ENCODE measurements at places on chromosomes 12 and 14. TPM values are rescaled to one million over a fixed set of nuclear protein-coding genes. Genes with fewer than 3 reads are reported as not detected.

DNA sequence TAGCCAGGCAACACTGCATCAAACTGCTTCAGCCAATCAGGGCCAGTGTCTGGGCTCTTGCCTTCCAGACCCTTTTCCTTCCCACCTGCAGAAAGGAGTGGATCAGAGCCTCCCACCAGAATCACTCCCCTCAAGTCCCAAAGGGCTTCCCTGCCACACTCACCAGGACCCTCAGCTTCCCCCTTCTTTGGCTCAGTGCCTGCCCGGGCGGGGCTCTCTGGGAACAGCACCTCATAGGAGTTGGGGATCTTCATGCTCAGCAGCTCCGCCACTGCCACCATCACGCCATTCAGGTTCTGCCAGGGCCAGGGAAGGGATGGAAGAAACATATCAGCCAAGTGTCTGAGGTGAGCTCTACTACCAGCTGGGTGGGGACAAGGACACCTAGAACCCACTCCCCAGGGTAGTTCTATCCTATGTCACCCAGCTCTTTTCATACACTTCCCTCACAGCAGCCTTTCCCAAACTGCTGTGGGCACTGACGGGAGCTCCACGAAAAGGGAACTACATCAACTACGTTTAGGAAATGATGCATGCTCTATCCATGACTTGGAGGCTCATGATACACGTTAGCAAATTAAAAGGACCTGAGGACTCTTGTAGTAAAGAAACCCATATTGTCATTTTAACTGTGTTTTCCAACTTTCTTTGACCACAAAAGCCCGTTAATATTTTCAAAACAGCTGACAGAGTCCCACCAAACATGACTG, 9.4 kb upstream of the PRKAG1 start:
- no peaks in the 10 kb centered on the region for H3K4me1 ChIP-seq
- peaks cover 85% of the 10 kb centered on the region for H3K36me3 ChIP-seq
- no peak overlapping the region for H3K27ac ChIP-seq
- DNase-seq = no peak
- H3K4me3 ChIP-seq = no peak overlapping the region

- no peaks in the 10 kb centered on the region for H3K4me1 ChIP-seq
- no peak for DNase-seq
- no peak overlapping the region for H3K27ac ChIP-seq
Observed at GRCh38 chr14:96911499-96912149, 114.4 kb downstream of the VRK1 start.

DNA sequence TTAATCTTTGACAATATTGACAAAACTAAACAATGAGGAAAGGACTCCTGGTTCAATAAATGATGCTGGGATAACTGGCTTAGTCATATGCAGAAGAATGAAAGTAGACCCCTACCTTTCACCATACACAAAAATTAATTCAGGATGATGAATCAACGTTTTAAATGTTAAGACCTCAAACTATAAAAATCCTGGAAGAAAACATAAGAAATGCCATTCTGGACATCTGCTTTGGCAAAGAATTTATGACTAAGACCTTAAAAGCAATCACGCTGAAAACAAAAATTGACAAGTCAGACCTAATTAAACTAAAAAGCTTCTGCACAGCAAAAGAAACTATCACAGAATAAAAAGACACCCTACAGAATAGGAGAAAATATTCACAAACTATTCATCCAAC, 97.4 kb downstream of the LMNTD1 start:
- H3K27ac ChIP-seq = no peak overlapping the region
- H3K36me3 ChIP-seq = no peaks in the 10 kb centered on the region
- no peaks in the 10 kb centered on the region for H3K27me3 ChIP-seq
- no peak overlapping the region for H3K4me3 ChIP-seq

GRCh38 chr12:107130830-107131611, 37.7 kb upstream of the CRY1 start:
- H3K4me1 ChIP-seq = peaks cover 5% of the 10 kb centered on the region
- DNase-seq = no peak
- H3K4me3 ChIP-seq = no peak overlapping the region
- no peak overlapping the region for H3K27ac ChIP-seq

DNA sequence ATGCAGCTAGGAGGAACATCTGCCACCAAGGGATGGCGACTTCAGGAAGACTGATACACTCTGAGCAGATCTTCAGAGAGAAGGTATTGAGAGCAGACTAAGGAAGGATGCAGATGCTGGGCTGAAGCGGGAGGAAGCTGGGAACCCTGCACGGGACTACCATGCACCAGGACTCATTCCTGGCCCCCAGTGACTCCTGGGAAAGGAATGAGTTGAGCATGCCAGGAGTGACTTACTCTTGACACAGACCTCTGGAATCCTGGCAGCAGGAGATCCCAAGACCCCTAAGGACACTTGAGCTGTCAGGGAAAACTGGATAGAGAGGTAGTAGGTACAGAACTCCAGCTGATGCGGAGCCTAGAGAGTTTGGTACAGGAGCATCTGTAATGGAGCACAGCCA, 336.1 kb downstream of the RPS29 start:
- no peak for DNase-seq
- H3K36me3 ChIP-seq = no peaks in the 10 kb centered on the region

DNA sequence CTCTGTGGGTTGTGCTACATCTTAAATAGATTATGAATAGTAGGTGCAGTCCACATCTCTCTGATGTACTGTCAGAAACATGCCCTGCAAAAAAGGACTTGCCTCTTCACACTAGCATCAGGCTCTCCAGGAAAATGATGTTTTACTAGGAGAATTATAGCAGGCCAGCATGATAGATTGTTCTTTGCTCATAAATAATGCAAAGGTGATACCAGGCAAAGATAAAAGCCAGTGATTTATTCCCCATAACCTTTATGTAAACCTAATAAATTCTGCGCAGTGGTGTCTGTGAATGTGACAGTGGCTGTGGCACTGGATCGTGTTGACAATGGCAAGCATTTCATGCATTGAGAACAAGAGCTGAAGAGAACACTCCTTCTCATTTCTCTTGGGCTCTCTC, 646.5 kb upstream of the SEL1L start:
- H3K4me1 ChIP-seq = no peaks in the 10 kb centered on the region
- no peak overlapping the region for H3K27ac ChIP-seq
- H3K4me3 ChIP-seq = no peak overlapping the region
- no peaks in the 10 kb centered on the region for H3K27me3 ChIP-seq
- H3K36me3 ChIP-seq = no peaks in the 10 kb centered on the region
- no peak for DNase-seq

DNA sequence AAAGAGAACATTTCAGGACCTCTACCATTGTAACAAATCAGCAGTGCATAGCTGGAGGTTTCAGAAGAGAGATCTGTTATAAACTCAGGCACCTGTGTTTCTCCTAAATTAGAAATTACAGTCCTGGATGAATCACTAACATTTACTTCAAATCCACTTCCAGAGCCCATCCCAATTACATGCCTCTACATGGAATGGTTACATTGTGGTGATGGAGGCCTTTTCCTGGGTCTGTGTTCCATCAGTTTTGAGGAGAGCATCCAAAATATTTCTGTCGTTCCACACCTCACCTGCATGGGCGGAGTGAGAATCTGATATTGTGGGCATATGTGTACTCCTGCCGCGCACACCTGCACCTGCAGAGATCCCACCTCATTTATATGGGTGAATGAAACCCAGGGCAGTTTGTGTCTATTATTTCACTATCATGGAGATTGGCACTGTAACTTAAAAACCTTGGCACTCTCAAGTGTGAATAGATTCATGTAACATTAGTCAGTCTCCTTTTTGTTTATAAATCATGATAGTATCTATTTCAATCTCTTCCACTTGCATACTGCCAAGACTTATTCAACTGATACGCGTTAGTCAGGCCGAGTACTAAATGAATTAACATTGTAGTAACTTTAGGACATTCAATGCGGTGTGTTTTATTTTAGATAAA, 215.1 kb upstream of the FAR2 start:
- H3K4me1 ChIP-seq = no peaks in the 10 kb centered on the region
- H3K4me3 ChIP-seq = no peak overlapping the region
- H3K27me3 ChIP-seq = no peaks in the 10 kb centered on the region
- H3K36me3 ChIP-seq = no peaks in the 10 kb centered on the region
- H3K27ac ChIP-seq = no peak overlapping the region

DNA sequence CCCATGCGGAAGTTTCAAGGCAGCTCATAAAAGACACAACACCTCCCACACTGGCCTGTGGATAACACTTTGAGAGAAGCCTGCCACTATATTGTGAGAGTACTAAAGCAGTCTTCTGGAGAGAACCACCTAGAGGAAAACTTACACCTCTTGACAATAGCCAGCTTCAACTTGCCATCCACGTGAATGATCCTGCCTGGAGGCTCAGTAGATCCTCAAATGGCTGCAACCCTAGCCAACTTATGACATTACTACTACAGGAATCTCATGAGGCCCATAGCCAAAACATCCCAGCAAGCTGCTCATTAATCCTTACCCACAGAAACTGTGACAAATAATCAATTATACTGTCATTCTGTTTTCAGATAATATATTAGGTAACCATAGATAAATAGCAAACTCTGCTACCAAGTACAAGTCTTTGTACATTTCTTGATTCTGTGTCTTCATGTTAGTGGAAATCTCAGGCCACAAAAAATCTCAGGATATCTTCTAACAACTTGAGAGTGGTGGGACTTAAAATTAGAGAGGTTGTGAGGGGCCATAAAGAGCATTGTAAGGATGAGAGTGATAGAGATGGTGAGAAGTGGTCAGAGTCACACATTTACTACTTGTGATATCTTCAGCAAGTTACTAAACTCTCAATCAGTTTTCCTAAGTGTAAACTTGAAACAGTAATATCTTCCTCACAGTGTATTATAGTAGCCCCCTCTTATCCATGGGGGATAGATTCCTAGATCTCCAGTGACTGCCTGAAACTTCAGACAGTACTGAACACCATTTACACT, 368.0 kb downstream of the C12orf50 start:
- H3K36me3 ChIP-seq = no peaks in the 10 kb centered on the region
- no peaks in the 10 kb centered on the region for H3K4me1 ChIP-seq
- DNase-seq = no peak
- no peak overlapping the region for H3K4me3 ChIP-seq
- H3K27ac ChIP-seq = no peak overlapping the region

GRCh38 chr14:99467336-99468078, 13.2 kb downstream of the SETD3 start:
- no peaks in the 10 kb centered on the region for H3K27me3 ChIP-seq
- no peak for DNase-seq
- peaks cover 3% of the 10 kb centered on the region for H3K4me1 ChIP-seq
- H3K4me3 ChIP-seq = no peak overlapping the region

DNA sequence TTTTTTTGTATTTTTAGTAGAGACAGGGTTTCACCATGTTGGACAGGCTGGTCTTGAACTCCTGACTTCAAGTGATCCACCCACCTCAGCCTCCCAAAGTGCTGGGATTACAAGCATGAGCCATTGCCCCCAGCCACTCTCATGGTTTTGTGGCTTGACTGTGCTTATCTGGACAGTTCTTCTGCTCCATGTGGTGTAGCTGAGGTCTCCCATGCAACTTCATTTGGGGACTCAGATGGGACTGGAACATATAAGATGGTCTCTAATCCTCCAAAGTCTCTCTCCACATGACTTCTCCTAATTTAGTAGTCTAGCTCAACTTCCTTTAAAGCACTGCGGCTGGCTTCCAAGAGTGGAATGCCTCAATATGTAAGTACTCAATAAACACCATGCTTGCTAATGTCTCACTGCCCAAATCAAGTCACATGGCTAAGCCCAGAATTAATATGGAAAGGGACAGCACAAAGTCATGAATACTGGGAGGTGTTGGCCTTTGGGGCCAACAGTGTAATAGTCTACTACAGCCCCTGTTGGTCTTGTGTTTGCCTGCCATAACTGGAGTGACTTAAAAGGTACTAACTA, 7.4 kb downstream of the INHBC start:
- no peak overlapping the region for H3K4me3 ChIP-seq
- H3K4me1 ChIP-seq = no peaks in the 10 kb centered on the region
- no peaks in the 10 kb centered on the region for H3K27me3 ChIP-seq

DNA sequence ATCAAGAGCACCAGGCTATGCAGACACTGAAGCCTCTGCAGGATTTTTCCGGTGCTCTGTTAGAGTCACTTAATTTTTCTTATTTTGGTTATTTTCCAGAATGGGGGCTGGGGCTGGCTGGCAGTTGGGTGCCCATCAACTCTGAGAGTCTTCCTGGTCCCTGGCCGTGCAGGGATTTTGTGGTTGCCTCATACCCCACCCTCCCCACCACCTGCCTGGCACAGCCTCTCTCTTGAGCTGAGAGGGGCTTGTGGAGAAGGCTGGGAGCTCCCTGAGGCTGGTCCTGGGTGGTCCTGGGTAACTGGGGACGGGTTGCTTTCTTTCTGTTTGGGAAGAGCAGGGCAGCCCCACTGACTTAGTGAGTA, 23.3 kb downstream of the LRTM2 start:
- H3K36me3 ChIP-seq = no peaks in the 10 kb centered on the region
- no peaks in the 10 kb centered on the region for H3K27me3 ChIP-seq
- DNase-seq = no peak
- no peak overlapping the region for H3K27ac ChIP-seq

C12orf60 gene
- total RNA-seq = 1.2 TPM

ETFBKMT gene
- 1.7 TPM for total RNA-seq

SOAT2 gene
- not detected for total RNA-seq

BTG1 gene
- 32.7 TPM for total RNA-seq

All from H1 (cell line).